NCI-H2081 treated with DMSO at 0.1 percent for 48 hours (cell line): ENCODE measurements at places on chromosomes 4 and X.

- no peak for DNase-seq
Observed at GRCh38 chr4:158459085-158459820, 62.4 kb upstream of the RXFP1 start.

DNA sequence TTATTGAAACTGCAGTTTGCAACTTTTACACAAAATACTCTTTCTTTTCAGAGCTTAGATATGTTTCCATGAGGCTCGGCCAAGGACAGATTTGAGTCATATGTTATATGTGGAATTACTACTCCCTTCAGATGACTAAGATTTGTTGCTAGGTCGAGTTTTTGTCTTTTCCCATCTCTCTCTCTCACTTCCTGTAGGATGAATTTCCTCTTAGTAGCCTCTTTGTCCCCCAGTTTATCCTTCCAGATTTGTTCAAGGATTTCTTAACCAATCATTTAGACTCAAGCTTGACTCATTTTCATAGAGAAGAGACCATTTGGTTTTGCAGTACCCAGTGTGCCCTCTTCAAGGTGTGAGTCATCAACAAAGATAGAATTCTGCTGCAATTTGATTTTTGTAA is 209.2 kb downstream of the GLUD2 start:
- no peak for DNase-seq

DNA sequence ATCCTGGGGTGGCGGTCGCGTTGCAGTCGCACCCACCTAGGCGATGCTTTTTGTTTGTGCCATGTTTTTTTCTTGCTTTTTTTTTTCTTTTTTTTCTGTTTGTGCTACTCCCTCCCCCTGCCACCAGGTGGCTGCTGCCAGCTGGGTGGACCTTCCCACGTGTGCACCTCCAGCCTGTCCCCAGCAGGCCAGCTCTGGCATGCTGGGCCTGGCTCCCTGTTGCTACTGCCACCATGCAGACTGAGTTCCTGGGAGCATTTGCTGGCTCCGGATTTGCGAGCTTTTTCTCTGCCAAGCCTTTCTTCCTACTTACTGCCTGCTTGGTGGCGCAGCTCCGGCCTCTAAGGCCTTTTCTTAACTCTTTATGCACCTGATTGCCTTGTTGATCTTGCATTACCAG is 161.2 kb upstream of the WDFY3 start:
- DNase-seq, result no peak

DNA sequence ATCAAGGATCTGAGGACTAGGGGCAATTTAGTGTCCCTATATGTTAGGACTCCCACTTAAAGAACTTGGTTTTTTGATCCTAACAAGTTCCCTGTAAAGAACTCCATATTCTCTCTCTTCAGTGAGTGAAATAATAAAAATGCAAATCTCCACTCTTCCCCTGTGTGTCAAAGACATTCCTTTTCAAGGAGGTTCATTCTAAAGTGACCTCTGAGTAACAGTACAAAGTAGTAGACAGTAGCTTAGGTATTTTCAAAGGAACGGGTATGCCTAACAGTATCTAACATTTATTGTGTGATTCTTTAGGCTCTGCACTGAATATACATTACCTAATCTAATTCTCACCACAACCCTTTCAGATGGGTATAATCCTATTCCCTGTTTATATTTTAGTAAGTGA is 58.4 kb upstream of the SCOC start:
- no peak for DNase-seq

GRCh38 chrX:77160301-77160700 is 286.9 kb upstream of the FGF16 start:
- no peak for DNase-seq

DNA sequence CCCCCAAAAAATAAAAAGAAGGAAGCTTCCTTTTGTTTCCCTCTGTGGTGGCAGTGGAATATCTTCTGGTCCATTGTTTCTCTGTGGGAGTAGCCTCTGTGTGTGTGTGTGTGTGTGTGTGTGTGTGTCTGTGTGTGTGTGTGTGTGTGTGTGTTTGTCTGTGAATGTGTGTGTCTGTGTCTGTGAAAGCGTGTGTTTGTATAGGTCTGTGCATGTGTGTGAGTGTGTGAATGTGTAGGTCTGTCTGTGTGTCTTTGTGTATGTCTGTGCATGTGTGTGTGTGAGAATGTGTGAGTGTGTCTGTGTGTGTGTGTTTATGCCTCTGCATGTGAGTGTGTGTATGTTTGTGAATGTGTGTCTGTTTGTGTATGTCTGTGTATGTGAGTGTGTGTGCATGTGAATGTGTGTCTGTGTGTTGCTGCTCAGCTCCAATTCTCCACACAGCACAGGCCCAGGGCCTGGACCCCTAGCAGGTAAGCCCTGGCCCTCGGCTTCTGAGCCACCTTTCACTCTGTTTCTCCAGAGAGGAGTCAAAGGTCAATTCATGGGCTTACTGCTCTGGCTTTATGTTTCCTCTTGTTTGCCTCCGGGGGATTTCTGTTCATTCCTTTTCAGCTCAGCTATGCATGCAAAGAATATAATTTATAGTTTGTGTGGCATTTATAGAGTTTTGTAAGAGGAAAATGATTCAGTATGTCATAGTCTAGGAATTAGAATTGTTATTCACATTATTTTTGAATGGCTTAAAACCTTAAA is 89.8 kb downstream of the UCHL1 start:
- DNase-seq, result no peak
